ENCODE measurements at places on chromosomes 2 and 18.

DNA sequence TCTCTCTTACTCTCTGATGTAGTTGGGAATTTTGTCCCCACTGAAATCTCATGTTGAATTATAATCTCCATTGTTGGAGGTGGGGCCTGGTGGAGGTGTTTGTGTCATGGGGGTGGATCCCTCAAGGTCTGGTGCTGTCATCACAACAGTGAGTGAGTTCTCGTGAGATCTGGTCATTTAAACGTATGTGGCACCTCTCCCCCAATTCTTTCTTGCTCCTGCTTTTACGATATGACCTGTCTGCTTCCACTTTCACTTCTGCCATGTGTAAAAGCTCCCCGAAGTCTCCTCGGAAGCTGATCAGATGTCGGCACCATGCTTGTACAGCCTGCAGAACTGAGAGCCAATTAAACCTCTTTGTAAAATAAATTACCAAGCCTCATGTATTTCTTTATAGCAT, 337.8 kb upstream of the CDH2 start:
- DNase-seq: no peak

GRCh38 chr2:169203952-169204351, 134.6 kb downstream of the DHRS9 start:
- no peak for DNase-seq

DNA sequence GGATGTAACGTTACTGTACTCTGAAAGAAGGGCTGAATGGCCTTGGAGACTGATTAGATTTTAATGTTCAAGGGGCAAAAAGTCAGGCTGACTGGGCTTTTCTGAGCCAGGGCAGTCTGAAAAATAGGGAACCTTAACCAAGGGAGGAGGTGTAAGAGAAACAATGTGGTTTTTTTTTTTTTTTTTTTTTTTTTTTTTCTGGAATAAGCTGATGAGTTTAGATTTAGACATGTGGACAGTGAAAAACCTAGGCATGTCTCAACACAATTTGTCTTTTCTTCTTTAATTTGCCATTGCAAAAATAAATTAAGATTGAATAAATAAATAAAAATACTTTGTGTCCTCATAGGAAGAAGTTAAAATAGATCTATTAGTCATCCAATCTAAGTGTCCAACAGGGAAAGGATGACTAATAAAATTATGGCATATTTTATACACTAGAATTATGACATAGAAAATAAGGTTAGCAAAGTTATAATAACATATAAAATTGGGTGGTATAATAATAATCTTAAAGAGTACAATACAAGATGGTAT, 237.6 kb upstream of the TRIB2 start:
- DNase-seq: no peak

DNA sequence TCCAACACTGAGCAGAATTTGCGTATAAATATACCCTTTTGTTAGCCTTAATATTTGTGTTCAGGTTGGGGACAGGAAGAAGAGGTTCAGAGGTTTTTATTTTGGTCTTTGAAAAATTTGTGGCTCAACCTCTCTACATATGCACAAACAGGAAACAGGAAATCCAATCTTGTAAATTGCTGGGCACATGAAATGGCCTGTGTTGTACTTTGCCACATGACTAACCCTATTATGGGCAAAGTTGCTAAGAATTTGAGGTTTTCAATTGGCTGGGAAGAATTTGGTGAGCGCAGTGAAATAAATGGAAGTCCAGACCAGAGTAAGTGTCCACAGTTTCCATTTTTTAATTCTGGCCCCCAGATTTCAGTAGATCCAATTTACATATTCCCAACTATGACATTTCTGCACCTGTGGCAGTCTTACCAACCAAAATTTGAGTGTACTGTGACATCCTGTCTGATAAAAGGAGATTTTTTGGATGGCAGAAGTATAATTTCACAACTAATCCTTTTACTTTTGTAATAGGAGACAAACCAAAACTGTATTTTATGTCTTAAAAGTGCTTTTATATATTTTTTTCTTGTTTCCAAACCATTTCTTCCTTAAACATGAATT, 63.6 kb downstream of the COX7A2L start:
- DNase-seq: no peak

Measured in C1 segment of cervical spinal cord (tissue), 14 donors.